ENCODE measurements at places on chromosomes 3 and 15.

DNA sequence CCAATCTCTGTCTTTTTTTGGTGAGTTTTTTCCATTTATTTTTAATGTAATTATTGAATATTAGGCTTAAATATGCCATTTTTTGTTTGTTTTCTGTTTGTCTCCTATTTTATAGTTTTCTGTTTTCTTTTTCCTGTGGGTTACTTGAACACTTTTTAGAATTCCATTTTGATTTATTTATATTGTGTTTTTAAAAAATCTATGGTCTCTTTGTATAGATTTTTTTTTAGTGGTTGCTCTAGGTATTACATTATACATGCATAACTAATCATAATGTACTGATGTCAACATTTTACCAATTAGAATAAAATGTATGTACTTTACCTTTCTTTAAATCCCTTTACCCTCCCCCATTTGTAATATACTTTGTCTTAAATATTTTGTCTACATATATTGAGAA is 56.2 kb downstream of the RASA2 start:
- no peak for DNase-seq

DNA sequence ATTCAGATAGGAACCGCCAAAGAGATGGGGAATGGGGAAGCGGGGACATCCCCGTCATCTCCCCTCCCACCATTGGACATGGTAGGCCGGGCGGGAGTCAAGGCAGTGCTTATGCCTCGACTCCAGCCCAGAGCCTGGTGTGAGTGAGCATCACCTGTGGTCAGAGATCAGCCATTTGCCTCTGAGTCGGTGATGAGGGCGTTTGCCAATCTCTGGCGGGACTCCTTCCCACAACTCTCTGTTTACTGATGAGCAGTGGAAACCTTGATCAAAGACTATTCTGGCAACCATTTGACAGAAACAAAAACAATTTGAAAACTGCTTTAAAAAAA is 63.9 kb upstream of the HES1 start:
- DNase-seq: no peak

DNA sequence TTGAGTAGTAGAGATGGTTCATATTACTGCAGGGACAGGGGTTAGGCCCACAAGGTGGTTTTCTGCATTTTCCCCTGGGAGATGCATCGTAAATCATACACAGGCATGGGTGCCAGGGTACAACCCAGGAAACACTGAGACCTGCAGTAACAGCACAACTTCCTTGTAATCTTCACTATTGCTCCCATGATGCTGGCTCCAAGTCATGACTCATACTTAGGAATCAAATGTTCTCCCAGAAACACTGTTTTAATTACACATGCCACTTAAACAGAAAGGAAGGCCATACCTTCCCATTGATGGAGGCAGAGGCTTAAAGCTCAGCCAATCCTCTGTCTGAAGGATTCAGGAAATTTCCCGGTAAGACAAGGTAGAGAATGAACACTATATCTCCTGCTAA is 106.5 kb downstream of the ERC2 start:
- DNase-seq: no peak

DNA sequence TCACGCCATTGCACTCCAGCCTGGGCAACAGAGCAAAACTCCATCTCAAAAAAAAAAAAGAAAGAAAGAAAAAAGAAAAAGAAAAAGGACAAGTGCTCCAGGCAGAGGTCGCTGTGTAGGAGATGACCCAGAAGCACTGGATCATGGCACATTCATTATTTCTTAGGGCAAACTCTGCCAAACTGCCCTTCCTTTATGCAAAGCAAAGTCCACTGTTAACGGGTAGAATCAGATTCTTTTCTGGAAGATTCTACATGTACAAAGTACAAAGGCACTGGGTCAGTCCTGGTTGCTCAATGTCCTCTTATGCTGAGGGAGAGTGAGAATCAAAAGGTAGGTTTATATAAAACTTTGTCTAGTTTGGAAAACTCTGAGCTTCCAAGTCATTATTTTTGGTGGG is 144.9 kb downstream of the FEZF2 start:
- no peak for DNase-seq

- no peak for DNase-seq
Measured at GRCh38 chr3:31752305-31753049, 219.8 kb downstream of the STT3B start.

DNA sequence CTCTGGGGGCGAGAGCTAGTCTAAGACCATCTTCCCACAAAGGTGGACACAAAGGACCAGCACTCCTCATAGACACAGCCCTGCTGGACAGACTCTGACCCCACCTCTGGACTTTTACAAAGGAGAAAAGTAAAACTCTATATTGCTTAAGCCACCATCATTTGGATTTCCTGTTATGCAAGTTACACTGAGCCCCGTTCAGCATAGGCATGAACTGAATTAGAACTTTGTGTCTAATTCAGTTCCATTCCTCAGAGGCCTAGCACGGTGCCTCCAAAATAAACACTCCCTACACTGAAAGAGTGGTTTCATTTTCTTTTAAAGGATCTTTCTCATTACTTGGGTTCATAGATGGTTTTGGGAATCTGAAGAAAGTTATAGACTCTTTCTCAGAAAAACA is 79.2 kb upstream of the OCA2 start:
- DNase-seq: no peak
